RPMI7951 (cell line): ENCODE measurements at places on chromosomes 5 and 9.

DNA sequence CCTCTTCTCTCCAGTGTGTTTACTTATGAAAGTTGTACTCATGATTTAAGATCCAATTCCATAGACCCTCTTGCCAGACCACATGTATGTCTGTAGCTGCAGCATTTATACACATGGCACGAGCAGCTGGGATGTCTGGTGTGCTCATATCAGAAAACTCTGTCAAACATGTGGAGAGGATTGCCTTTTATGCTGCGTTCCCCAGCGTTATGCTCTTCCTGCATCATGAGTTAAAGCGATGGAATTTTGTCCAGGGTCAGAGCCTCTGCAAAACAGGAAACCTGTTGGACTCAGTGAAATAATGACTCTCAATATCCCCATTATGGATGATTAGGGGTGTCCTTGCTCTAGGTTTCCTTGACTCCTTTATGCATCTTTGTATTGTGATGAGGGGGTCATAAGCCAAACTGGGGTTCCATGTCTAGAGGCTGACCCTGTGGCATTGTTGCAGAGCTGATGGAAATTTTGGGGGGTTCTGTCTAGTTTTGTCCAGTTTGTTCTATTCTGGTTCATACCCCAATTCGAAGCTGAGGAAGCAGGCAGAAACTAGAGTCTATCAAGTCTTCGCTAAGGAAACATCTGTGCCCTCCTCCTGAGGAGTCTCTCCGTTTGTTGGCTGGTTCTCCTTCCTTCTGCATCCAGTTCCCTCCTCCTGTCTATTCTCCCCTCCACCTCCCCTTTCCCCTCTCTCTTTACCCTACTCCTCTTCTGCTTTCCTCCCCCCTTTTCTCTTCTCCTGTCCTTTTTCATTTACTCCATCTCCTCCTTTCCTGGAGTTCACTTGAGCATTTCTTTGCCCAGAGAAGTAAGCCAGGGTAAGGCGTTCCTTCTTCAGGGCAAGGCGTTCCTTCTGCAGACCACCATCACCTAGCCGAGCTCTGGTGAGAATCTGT is 252.8 kb downstream of the MAST4 start:
- no peak for DNase-seq

GRCh38 chr5:24645483-24645882 is 705 bp upstream of the CDH10 start:
- DNase-seq = no peak

- DNase-seq = no peak
These were observed 200.7 kb downstream of the LURAP1L start for GRCh38 chr9:12975496-12975895.

DNA sequence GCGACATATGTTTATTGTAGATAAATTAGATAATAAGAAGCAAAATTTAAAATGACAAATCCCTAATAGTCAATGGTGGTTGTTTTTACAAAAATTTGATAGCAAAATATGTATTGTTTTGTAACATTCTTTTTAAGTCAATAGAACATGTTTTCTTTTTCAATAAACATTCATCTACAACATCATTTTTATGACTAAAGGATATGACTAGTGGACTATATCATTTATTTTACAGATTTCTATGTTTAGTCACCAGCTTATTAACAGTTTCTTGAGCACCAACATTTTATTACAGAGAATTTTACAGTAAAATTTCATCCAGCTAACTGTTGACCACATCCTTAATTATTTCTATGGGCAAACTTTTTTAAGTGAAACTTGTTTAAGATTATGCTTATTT is 114.7 kb upstream of the IL7R start:
- no peak for DNase-seq

- no peak for DNase-seq
These were observed 90.1 kb downstream of the SNCAIP start for GRCh38 chr5:122401976-122402725.

- no peak for DNase-seq
These were observed 249.0 kb downstream of the GLIS3 start for GRCh38 chr9:4050916-4051315.

GRCh38 chr5:51960617-51961121 is 577.4 kb downstream of the ISL1 start:
- peak; percentile 5 for DNase-seq

DNA sequence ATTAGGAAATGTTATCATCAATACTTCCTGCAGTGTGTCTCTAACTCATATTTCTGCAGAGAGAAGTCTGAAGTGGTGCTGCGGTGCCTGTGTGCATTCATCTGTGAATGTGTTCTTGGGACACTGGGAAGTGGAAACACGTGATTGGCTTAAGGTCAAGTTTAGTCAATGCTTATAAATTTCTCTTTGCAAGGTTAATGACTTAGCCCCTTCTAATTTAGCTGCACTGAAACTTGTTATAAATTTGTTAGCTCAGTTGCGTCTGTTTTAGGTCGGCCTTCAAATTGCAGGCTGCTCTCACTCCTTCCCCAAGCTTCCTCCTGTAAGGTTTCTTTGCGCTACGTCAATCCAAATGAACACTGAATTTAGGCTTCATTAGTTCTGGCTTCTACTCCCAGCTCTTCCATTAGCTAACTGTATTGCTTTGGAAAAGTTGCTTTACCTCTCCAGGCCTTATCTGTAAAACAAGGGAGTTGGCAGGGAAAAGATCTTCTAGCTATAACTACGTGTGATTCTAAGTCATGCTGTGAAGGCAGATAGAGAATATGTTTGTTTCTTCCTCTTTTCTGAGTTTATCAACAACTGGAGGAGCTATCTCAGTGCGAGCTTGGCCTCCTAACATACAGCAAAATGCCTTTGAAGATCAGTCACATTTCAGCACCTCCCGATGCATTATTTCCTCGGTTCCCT is 341.8 kb downstream of the NFIB start:
- no peak for DNase-seq

GRCh38 chr9:132645306-132645705 is 24.5 kb downstream of the DDX31 start:
- DNase-seq = no peak
